Activated naive CD8-positive, alpha-beta T cell treated with anti-CD3 and anti-CD28 coated beads for 36 hours (primary cell): ENCODE measurements at places on chromosomes 1 and 21. TPM values are rescaled to one million over a fixed set of nuclear protein-coding genes. Genes with fewer than 3 reads are reported as not detected.

The NUDT4B gene
- 0.56 TPM for total RNA-seq

The OR6N1 gene
- not detected for total RNA-seq

The LRRC53 gene
- total RNA-seq = not detected

The TMEM82 gene
- not detected for total RNA-seq

The SPRR2A gene
- total RNA-seq = not detected

The FAM229A gene
- total RNA-seq = 3.6 TPM

The SERTAD4 gene
- total RNA-seq = not detected

The SPRR2B gene
- total RNA-seq = not detected

The COL6A2 gene
- total RNA-seq = 16.5 TPM

The FMO4 gene
- total RNA-seq = 1.9 TPM

The GNAT2 gene
- 0.64 TPM for total RNA-seq

The OR6K6 gene
- total RNA-seq = not detected

The TDRD5 gene
- total RNA-seq = not detected

The MYCL gene
- total RNA-seq = 0.08 TPM

The SYT6 gene
- total RNA-seq = not detected

The TEX38 gene
- not detected for total RNA-seq

The EXOSC10 gene
- 80.9 TPM for total RNA-seq

The NBPF19 gene
- total RNA-seq = 9.6 TPM

The IBA57 gene
- 19.3 TPM for total RNA-seq

The TPTE gene
- not detected for total RNA-seq

The SYPL2 gene
- not detected for total RNA-seq

The PIGP gene
- total RNA-seq = 25.1 TPM

The GNG4 gene
- total RNA-seq = 1.4 TPM

The FCN3 gene
- not detected for total RNA-seq

The NRAS gene
- total RNA-seq = 67.7 TPM

The GSTM5 gene
- 0.06 TPM for total RNA-seq

The FCGR3A gene
- total RNA-seq = not detected

The TMEM269 gene
- total RNA-seq = 0.06 TPM

The GCSAML gene
- total RNA-seq = 3.1 TPM

The UBAP2L gene
- total RNA-seq = 247 TPM

The TTC39A gene
- not detected for total RNA-seq

The IVL gene
- total RNA-seq = not detected

The MCOLN3 gene
- total RNA-seq = 0.21 TPM
